ENCODE measurements at places on chromosomes 2 and 18.

GRCh38 chr2:159921752-159922404 lies 123.9 kb upstream of the CD302 start:
- peak; percentile 72 for DNase-seq

GRCh38 chr2:111898703-111899514 lies 502 bp downstream of the MERTK start:
- no peak for DNase-seq

DNA sequence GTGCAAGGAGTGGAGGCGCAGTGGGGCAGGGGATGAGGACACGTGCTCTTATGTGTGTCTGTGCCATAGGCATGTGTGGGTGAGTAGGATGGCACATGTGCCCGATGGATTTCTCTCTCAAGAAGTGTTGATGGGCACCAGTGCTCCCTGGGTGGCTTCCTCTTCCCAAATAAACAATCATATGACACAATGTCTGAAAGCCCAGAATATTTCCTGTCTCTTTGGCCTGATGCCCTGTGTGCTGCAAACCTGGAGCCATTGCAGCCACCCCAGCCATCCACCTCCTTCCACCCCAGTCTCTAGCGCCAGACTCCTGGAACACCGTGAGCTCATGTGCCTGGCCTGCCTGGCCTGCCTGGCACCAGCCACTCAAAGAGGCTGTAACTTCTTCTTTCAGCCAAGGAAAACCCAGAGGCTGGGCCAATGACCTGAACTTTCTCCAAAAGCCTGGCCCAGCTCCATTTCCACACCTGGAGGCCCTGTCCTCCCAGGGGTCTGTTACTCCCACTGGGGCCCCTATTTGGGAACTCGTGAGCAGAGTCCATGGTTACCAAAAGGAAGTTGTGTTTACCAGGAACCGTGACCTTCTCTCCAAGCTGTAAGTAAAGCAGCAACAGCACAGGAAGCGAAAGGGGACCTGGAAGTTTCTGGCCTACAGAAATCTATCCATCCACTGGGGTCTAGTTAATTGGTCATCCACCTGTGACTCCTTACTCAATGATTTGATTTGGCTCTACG lies 9.5 kb upstream of the ZBTB7C start:
- DNase-seq: no peak

GRCh38 chr18:36424741-36425142 lies 127.2 kb downstream of the FHOD3 start:
- DNase-seq: no peak

DNA sequence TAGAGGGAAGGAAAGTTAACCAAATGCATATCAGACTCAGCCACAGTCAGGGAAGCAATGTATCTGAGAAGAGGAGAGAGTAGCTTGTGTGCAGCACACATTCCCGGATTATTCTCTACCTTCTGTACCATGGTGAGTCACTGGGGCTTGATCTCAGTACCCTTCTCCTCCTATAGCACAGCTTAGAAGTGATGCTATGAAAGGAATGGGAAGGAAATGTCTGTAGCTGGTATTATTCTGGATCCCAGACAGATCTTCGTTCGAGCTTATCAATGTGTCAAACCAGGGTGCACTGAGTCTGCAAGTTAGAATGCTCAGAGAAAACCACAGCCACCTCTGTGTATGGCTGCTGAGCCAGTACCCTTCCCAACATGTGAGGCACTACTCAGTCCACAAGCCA lies 88.0 kb upstream of the NFU1 start:
- no peak for DNase-seq

- DNase-seq: no peak
Observed at GRCh38 chr2:44616667-44617155, 255.0 kb downstream of the CAMKMT start.

DNA sequence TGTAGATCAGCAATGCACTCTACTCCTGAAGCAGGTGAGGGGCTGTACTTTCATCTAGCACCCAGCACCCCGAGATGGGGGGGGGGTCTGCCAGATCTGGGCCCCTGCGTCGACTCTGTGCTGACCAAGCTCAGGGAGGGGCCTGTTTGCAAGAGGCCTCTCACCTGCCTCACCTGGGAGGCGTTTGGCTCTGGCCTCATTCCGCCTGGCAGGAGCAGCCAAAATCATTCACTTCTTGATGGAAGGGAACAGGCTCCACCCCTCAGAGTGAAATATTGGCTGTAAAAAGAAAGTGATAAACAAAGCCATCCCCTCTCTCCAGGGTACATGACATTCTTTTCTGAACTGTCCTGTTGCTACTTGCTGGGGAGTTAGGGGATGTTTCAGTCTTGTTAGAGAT lies 10.7 kb upstream of the IL1R2 start:
- no peak for DNase-seq
